Activated CD4-positive, alpha-beta T cell treated with anti-CD3 and anti-CD28 coated beads, Interleukin-2, amount 50 U/mL, for 48 hours (primary cell): ENCODE measurements at places on chromosomes 6 and 20.

DNA sequence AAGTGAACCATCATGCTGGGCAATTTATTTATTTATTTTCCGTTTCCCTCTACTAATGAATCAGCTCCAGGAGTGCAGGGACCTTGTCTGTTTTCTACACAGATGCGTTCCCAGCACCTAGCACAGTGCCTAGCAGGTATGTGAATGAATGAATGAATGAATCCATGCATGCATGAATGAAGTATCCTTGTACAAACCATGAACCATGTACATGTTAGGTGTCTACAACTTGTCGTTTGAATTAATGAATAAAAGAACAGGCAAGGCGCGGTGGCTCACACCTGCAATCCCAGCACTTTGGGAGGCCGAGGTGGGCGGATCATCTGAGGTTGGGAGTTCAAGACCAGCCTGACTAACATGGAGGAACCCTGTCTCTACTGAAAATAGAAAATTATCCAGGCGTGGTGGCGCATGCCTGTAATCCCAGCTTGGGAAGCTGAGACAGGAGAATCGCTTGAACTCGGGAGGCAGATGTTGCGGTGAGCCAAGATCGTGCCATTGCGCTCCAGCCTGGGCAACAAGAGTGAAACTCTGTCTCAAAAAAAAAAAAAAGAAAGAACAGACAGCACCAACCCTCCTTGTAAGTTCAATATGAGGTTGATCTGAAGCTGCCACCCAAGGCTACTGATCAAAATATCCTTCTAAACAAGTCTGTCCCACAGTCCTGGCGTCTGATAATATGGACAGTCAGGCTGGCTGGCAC, 27.3 kb upstream of the SLC9A8 start:
- DNase-seq, result no peak

DNA sequence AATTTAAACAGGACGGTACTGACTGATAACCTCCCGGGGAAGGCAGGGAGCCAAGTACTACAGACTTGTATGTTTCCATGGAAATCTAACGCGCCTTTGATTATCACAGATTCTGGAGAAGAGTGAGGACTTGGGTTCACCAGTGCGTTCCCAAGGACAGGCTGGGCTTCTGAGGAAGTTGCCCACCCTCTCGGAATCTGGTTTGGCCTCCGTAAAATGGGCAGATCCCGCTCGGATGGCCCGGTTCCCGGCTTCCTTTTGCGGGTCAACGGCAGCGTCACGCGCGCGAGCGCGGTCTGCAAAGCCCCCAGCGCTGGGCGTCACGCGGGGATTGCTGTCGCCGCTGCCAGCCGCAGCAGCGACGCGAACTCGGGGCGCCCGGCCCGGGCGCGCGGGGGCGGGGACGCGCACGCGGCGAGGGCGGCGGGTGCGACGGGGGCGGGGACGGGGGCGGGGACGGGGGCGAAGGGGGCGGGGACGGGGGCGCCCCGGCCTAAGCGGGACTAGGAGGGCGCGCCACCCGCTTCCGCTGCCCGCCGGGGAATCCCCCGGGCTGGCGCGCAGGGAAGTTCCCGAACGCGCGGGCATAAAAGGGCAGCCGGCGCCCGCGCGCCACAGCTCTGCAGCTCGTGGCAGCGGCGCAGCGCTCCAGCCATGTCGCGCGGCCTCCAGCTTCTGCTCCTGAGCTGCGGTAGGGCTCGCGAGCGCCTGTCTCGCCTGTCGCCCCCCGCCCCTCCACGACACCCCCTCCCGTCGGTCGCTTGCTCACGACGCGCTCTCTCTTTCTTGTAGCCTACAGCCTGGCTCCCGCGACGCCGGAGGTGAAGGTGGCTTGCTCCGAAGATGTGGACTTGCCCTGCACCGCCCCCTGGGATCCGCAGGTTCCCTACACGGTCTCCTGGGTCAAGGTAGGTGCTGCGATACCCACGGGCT, at the start of gene CD83:
CD83 (plus strand) TSS at position 615 of the 933 bp plus-strand sequence; CDS start at position 655, 40 bp downstream.
- peak; percentile 75 for DNase-seq

DNA sequence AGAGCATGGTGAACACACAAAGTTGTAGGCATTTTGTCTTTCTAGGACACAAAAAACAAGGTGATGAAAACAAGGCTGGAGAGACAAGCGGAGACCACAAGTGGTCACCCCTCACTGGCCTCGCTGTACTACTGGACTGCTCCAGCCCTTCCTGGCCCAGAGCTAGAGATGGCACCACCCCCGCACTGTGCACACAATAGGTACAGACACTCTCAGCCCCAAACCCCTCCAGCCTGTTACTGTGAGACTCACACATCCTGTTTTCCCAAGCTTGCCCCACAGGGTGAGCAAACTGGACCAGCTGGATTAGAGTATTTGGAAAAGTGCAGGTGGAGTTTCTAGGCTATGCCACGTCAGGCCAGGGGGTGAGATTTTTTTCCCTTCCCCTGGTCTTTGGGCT, 8.4 kb upstream of the ZSWIM1 start:
- no peak for DNase-seq

GRCh38 chr20:62511915-62512610, 36.3 kb upstream of the GATA5 start:
- no peak for DNase-seq

DNA sequence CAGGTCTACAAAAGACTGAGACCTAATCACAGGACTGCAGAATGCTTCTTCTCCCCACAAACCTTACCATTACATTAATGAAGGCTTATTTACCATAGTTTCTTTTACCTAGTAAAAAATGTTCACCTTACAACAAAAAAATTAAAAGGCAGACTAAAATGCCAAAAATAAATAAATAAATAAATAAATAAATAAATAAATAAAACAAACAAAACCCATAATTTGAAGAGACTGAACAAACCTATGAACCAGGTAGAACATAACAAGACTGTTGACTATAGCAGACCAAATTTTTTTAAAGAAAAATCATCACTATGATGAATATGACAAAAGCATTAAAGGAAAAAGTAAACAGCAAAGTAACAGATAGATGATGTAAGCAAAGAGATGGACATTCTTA, 946.3 kb downstream of the EPHA7 start:
- DNase-seq, result no peak

GRCh38 chr6:130140084-130140483, 82.7 kb downstream of the SAMD3 start:
- no peak for DNase-seq

- DNase-seq, result no peak
These were observed 680.4 kb upstream of the GJE1 start for GRCh38 chr6:141452354-141452686.

DNA sequence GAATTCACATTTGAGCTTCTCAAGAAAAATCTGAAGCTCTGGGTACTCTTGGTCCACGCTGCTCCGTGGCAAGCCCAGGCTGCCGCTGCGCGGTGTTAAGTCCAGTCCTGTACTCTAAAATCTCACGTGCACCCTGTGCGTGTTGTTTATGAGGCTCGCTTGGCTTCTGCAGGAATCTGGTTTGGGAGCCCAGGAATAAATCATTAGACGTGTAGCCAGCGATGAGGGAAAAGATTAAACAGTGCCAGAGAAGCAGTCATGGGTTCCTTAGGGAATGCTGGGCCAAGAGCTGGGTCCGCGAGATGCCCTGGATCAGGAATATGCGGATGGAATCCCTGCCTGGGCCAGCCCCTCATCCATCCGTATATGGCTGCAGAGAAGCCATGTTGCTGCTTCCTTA, 87.3 kb downstream of the KCNB1 start:
- DNase-seq, result no peak

GRCh38 chr6:42075159-42075838, 25.0 kb downstream of the TAF8 start:
- DNase-seq, result peak; percentile 79

GRCh38 chr6:104896914-104897313, 37.2 kb upstream of the HACE1 start:
- DNase-seq, result no peak

GRCh38 chr6:150528648-150529285, 70.9 kb upstream of the PLEKHG1 start:
- no peak for DNase-seq

- DNase-seq, result no peak
These were observed 32.1 kb downstream of the SLCO4A1 start for GRCh38 chr20:62674370-62674769.

DNA sequence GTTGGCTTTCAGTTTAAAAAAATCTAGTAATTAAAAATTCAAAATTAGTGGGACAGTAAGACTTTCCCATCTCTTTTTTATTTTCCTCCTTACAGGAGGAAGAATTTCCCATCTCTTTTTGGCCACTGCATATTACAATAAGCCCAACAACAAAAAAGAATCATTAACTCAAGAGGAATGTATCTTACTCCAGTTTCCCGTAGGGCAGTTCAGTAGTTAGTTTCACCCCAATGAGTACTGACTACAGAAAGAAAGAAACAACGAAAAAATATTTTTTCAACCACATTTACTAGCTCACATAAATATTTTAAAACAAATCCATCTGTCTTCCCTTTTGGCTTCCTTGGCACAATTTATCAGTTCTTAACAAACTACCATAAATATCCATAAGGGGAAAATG, 14.9 kb upstream of the BLOC1S5 start:
- DNase-seq, result no peak

DNA sequence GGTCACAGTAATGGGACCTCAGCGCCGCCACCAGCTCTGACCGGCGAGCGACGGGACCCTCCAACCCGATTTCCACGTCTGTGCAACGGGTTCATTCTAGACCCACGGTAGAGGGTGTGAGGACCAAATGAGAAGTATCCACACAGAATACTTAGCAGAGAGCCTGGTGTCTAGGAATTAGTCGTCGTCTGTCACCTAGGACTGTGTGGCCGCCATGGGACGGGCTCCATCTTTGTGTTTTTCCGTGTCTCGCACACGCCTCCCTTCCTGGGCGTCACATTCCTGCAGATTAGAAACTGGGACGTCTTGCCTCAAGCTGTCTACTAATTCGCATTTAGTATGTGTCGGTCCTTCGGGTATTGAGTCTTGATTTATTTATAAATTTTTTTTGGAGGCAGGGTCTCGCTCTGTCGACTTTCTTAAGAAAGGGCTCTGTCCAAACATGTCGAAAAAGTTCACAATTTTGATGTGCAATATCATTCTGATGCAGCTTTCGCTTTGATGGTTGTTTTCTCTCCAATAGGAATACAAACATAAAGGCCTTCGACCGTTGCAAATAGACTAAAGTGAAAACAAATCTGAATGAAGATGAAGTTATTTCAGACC, 563 bp downstream of the MGME1 start:
- peak; percentile 60 for DNase-seq

GRCh38 chr6:132973514-132973993, 159.2 kb downstream of the RPS12 start:
- no peak for DNase-seq

- DNase-seq, result no peak
These were observed 328.6 kb upstream of the SYNCRIP start for GRCh38 chr6:85971238-85971637.

- DNase-seq, result no peak
These were observed 171.9 kb upstream of the PRND start for GRCh38 chr20:4549711-4550259.

- DNase-seq, result peak; percentile 19
These were observed 183.3 kb downstream of the FOXC1 start for GRCh38 chr6:1792989-1793388.

- DNase-seq, result no peak
These were observed 88.0 kb upstream of the ELOVL5 start for GRCh38 chr6:53436526-53437303.

DNA sequence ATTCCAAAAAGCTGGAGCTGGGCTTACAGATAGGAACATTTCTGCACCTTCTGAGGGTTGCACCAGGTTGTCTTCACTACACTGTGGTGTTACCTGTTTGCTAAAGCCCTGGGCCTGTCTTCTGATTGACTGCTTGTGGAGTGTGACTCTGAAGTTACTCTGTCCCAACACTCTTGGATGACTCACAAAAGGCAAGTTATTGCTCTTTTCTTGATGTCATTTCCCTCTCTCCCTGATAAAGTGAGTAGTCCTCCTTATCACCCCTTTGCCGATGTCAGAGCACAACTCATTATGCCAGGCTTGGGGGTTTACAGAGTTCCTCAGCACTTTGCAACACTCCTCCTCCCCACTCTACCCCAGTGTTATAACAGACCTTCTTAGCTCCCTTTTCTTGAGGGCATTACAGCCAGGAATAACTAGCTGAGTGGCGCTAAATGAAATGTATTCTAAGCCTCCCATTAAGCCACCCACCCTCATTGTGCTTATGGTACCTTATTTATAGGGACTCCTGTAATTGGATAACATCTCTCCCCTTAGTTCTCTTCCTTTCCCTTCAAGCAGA, 36.1 kb upstream of the NKX2-4 start:
- DNase-seq, result no peak

DNA sequence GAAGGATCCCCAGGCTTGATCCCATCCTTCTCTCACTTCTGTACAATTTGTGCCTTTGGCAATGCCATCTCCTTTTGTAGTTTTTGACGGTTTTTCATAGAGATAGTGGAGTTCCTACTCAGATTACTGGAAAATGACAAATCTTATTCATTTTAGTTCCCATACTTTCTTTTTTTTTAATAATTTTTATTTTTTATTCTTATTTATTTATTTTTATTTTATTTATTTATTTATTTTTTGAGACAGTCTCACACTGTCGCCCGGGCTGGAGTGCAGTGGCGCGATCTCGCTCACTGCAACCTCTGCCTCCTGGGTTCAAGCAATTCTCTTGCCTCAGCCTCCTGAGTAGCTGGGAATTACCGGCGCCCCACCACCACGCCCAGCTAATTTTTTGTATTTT, 4.3 kb upstream of the GABBR1 start:
- DNase-seq, result no peak

- DNase-seq, result no peak
These were observed 14.5 kb upstream of the CYP24A1 start for GRCh38 chr20:54188132-54188849.

DNA sequence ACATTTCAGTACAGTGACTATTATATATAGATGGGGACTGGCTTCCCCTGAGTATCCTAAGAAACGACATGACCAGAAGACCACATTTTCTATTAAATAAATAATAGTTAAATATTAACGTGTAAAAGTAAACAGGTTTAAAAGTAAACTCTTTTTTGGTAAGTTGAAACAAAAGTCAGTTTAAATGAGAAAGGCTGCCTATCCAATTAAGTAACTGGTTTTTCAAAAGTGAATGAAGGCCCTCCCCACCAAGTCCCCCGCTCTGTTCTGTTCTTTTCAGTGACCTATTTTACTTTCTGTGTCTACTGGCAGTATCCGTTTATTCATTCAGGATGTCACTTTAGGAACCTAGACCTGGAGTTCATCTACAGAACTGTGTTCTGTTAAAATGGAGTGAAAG, 32.0 kb downstream of the QKI start:
- DNase-seq, result no peak

GRCh38 chr20:63083831-63084562, 77.2 kb upstream of the BHLHE23 start:
- DNase-seq, result no peak

DNA sequence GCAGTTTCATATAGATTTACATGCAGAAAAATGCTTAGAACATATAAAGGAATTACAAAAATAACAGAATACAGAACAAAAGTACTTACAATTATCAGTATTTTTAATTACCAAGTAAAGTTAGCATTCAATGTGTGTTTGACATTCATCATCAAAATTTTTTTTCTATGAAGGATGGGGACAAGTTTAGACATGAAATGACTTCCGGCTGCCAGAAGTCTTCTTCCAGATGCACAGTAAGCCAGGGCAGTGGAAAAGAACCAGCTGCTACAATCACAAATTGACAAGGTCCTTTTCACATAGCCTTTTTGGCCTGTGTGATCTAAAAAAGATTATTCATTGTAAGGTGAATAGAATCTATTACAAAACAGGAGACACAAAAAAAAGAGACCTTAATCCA, 73.8 kb downstream of the HUS1B start:
- DNase-seq, result no peak

- DNase-seq, result no peak
These were observed 25.4 kb downstream of the ZNF311 start for GRCh38 chr6:28979679-28980078.

GRCh38 chr6:143506620-143507019, 4.9 kb downstream of the FUCA2 start:
- no peak for DNase-seq
